ENCODE measurements at places on chromosomes 4 and X.

- DNase-seq: no peak
These were observed 59.4 kb upstream of the ADRA2C start for GRCh38 chr4:3706565-3707422.

DNA sequence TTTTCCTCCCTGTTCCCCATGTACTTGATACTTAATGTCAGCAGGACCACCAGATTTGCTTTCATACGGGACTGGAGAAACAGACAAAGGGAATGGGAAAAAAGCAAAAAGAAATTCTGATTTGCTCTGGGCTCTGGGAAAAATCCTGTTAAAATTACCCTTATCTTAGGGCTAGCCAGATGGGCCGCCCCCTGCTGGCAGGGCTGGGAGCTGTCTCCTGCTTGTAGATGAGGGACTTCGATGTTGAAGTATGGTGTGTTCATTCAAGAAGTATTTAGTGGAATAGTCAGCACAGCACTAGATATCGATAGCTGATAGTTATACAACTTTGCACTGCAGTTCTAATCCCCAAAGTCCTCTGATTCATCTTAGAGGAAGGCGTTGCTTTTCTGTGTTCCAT is 45.8 kb downstream of the BCORL1 start:
- no peak for DNase-seq

- DNase-seq: no peak
These were observed 10.1 kb downstream of the ANXA3 start for GRCh38 chr4:78561677-78562076.

GRCh38 chr4:145298885-145299284 is 118.5 kb upstream of the OTUD4 start:
- no peak for DNase-seq

- no peak for DNase-seq
These were observed 190.1 kb downstream of the SHROOM3 start for GRCh38 chr4:76624931-76625715.

DNA sequence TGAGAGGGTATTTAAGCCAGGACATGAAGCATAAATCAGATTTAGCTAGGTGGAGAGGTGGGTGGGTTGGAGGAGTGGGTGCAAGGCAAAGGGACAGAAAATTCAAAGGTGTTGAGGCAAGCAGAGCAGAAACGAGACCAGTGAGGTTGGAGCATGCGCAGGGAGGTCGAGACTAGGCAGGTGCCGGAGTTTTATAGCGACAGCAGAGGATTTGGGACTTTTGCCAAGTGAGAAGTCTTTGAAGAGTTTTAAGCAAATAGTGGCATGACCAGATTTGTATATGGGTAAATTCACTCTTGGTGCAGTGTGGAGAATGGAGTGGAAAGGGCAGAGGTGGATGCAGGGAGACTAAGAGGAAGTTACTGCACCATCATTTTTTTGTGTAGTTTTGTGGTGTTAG is 107.0 kb upstream of the TLR2 start:
- DNase-seq: no peak

DNA sequence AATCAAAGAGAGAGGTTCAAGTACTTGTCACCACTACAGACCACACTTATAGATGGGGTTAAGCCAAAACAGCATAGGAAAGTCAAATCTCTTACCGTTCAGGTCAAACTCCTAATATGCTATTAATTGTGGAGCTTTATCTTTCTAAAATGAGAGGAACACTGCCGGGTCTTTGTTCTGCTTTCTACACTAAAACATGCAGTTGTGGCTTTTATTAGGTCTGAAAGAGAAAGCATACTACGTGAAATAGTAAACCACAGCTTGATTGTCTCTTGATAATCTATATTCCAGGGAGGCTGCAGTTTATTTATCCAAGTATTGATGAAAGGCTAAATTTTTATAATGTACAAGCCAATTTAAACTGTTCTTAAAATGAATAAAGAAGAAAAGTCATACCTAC is 12.3 kb upstream of the INPP4B start:
- DNase-seq: no peak

DNA sequence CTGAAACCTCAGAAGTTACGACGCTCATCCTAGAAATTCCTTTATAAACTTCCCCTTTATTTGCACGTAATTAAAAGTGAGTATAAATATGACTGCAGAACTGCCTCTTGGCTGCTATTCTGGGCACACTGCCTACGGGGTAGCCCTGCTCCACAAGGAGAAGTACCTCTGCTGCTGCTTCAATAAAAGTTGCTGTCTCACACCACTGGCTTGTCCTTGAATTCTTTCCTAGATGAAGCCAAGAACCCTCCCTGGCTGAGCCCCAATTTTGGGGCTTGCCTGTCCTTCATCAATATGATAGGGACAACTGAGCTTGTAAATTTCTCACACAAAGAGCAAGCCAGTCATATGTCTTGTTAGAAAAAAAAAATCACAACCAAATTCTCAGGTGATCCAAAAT is 115.8 kb downstream of the VEGFC start:
- no peak for DNase-seq

GRCh38 chrX:123871309-123871708 is 11.5 kb downstream of the XIAP start:
- DNase-seq: no peak

DNA sequence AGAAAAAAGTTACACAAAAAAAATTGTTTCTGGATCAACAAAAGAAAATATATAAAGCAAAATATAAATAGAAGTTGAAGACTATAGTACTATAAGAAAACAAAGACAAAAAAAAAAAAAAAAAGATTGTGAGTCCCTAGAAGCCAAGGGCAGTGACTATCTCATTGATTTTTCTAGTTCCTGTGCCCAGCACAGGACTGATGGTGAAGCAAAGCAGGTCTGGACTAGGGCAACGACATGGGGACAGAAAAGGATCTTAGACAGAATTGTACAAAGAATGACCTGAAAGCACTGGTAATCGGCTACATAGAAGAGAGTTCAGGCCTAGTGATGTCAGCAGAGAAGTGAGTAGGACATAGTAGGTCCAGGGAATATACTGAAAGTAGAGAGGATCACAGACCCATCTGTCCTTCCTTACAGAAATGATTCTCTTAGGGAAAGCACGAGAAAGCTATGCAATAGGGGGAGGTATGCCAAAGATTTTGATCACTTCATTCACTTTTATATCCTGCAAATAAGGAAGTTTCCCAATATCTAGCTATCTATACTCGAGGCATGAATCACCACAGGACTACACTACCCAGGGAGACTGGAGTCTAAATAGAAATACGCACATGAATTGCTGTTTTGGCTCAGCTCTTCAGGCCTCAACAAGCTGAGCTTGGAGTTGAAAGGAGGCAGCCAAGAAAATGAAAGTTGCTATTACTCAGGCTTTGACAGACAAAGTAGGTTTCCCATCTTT is 230.9 kb upstream of the GPC4 start:
- DNase-seq: no peak

DNA sequence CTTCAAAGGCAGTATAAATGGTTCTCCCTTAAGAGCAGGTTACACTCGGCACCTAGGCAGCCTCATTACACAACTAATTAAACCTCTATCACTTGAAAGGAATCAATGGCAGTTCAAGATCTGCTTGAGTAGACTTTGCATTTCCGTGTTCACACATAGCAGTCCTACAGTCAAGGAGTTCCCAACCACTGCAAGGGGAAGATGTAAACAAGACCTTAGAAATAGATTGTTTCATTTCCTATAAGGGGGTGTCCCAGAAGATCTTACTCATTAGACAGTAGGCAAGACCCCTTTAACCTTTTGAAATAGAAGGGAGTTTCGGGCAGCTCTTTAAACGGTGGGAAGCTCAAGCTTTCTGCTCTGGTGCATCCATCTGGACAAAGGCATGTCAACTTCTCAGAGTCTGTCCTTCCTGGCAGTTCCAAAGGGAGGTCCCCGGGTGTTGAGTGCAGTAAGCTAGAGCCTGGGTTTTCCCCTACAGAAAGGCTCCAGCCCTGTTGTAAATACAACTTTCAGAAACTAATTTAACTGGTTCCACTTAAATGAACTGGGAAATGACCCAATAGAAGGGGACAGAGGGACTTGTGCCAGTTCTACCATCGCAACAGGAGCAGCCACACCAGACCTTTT is 150.8 kb downstream of the RBMX2 start:
- no peak for DNase-seq

GRCh38 chrX:68878977-68879645 is 50.3 kb downstream of the EFNB1 start:
- no peak for DNase-seq

- DNase-seq: no peak
These were observed 1588.4 kb downstream of the STIM2 start for GRCh38 chr4:28449085-28449484.

- DNase-seq: no peak
These were observed 13.6 kb downstream of the TSPAN6 start for GRCh38 chrX:100623001-100623400.

- peak; percentile 49 for DNase-seq
These were observed 168.7 kb downstream of the PRDM5 start for GRCh38 chr4:120753854-120754253.

GRCh38 chr4:19009881-19010280 is 988.3 kb upstream of the LCORL start:
- no peak for DNase-seq

GRCh38 chr4:179145746-179146525 is 1703.7 kb upstream of the AGA start:
- no peak for DNase-seq

DNA sequence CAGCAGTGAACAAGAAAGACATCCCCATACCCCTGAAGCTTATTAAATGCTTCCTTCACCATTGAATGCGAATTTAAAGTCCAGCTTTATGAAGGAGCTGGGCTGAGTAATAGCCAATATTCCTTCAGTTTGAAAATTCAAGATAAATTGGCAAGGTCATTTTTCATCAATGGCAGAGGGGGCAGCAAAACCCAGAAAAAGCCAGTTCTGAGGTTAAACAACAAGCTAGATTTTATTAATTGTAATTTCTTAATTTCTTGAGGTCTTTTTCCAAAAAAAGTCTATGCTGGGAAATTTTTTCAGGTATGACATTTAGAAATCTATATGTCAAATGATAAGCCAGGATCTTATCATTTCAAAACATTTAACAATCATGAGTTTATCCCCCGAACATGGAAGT is 808.9 kb downstream of the RPA4 start:
- no peak for DNase-seq

DNA sequence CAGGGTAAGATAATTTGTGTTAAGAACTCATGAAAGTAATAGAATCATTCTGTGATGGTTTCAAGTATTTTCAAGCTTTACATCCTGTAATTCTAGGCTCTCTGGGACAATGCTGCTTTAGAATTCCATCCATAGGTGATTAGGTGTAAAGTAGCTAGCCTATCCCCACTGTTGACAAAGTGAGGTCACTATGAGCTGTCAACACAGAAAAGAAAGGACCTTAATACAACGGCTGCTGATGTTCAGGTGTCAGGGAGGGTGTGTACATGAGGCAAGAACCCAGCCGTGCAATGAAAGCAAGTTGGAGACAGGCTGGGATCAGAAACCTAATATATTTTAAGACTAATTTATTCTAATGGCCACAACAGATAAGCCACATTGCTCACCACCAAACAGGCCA is 36.8 kb upstream of the SH3RF1 start:
- no peak for DNase-seq

- DNase-seq: no peak
These were observed 377.2 kb upstream of the ANXA10 start for GRCh38 chr4:167715176-167715575.

- DNase-seq: no peak
These were observed 7.9 kb downstream of the GRK4 start for GRCh38 chr4:2971275-2971674.

DNA sequence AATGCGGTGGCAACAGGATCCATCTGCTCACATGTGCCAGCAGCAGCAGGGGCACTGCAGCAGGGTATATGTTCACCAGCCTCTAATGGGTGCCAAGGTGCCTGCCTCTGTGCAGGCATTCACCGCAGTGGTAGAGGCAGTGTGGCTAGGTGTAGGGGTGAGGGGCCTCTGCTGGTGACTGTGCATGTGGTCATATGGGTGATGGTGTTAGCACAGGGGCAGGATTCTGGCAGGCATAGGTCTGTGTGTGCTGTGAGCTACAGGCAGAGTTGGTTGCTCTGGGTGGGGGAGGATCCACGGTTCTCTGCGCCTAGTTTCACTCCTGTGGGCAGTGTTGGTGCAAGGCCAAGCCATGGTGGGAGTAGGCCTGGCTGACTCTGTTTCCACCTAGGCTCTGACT is 566.5 kb upstream of the GNPDA2 start:
- DNase-seq: no peak

DNA sequence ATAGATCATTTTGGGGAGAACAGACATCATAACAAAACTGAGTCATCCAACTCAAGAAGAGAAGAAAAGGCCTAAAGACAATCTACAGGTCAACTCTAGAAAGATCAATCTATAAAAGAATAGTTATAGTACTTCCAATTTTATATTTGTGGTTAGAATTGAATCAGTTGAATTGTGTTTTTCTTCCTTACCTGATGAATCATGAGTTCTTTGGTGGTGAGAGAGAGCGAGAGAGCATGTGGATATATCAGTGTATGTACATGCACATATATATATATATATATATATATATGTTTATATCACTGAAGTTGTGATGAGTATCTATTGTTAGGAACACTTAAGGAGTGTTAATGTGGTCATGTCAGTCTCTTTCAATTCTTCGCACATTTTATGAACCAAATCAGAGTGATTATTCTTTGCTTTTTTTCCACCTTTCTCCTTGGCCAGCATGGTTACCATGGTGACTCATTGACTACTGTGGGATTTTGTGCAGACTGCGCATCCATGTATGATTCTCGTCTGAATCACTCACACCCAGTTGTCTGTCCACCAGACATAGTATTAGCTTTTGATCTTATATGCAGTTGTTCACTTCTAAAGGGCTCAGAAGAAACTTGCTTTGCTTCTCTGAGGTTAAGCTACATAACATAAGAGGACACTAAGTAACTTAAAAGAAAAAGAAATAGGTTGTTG is 90.4 kb upstream of the RAB40AL start:
- no peak for DNase-seq

DNA sequence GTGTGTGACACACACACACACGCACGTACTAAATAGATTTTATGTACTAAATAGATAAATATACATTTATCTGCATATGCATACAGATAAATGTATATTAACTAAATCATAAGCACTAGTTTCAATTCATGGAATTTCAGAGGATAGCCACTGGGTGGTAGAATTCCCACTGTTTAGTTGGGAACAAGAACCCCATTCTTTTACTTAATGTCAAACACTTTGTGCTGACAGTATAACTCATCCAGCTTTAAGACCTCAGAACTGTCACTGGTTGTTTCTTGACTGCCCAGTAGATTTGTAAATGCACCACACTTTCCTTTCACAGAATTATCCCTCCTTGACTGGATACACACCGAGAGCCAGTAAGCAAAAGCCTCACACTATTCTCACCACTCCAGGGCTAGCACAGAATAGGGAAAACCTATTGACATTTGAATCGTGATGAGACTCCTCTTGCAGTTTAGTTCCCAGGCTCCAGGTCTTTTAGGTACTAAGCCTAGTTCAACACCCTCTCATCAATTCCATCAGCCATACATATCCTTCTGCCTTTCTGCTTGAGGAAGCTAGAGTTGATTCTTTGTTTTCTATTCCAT is 32.4 kb downstream of the PPARGC1A start:
- no peak for DNase-seq

GRCh38 chr4:183765251-183765911 is 106.3 kb downstream of the TRAPPC11 start:
- no peak for DNase-seq
